Placental epithelial cell (primary cell): ENCODE measurements at places on chromosomes 7 and 10. TPM values are rescaled to one million over a fixed set of nuclear protein-coding genes. Genes with fewer than 3 reads are reported as not detected.

The PALD1 gene
- total RNA-seq: not detected in 2 replicates

The CEP55 gene
- total RNA-seq: 3.5 and 8.4 TPM in 2 replicates

The EVX1 gene
- total RNA-seq: not detected in 2 replicates

The MKX gene
- under 0.01 and 0.33 TPM in 2 replicates for total RNA-seq

The SYT15 gene
- 0.22 and 0.39 TPM in 2 replicates for total RNA-seq
